ENCODE measurements at places on chromosomes 4 and X. TPM values are rescaled to one million over a fixed set of nuclear protein-coding genes. Genes with fewer than 3 reads are reported as not detected.

- DNase-seq, result no peak
These were observed 92.4 kb downstream of the HPGD start for GRCh38 chr4:174429701-174430410.

- no peak for DNase-seq
These were observed 46.5 kb downstream of the MAGEA1 start for GRCh38 chrX:153225438-153226098.

DNA sequence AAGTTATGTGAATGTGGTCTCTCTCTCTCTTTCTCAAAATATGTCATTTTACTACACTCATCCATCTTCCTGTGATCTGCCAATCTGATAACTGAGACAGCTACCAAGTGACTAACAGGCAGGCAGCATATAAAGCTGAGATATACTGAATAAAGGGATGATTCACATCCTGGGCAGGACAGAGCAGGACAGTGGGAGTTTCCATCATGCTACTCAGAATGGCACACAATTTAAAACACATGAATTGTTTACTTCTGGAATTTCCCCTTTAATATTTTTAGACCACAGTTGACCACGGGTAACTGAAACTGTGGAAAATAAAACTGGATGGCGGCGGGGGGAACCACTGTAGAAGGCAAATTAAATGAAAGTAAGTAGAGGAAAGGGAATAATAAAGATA is 58.6 kb upstream of the DCTD start:
- DNase-seq, result no peak

DNA sequence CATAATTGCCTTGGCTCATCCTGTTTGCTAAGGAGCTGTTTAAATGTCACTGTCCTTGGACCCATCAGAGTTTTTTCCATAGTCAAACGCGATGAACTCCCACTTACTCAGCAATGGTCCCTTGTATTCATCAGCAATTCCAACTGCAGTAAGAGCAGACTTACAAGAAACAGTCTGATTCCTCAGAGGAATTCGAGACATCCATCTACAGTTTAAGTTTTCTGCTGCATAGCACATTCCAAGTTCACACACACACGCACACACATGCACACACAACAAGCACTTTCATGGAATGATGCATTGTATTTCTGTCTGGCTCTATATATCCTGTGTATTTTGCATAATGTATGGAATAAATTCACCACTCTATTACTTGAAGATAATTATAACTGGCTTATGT is 32.7 kb upstream of the TMEM150C start:
- no peak for DNase-seq

DNA sequence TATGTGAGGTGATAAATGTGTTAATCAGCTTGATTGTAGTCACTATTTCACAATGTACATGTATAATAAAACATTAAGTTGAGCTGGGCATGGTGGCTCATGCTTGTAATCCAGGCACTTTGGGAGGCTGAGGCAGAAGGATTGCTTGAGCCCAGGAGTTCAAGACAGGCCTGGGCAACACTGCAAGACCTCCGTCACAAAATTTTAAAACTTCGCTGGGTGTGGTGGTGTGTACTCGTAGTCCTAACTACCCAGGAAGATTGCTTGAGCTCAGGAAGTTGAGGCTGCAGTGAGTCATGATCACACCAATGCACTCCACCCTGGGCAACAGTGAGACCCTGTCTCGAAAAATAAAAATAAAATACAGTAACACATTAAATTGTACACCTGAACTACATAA is 20.1 kb downstream of the LYAR start:
- no peak for DNase-seq

DNA sequence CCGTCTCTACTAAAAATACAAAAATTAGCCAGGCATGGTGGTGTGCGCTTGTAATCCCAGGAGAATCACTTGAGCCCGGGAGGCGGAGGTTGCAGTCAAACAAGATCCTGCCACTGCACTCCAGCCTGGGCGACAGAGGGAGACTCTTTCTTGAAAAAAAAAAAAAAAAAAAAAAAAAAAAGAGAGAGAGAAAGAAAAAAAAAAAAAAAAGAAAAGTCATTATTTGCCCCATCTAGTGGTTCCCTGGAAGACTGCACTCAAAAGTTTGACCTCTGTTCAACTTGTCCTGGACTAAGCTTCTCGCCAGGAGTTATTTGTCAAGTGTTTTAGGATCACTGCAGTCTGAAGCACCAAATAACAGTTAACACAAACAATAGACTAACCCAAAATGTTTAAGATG is 45.3 kb upstream of the KCTD8 start:
- no peak for DNase-seq

CPZ gene
- 17.1 TPM for polyA plus RNA-seq

- no peak for DNase-seq
These were observed 28.5 kb upstream of the FGF2 start for GRCh38 chr4:122798101-122798500.

DNA sequence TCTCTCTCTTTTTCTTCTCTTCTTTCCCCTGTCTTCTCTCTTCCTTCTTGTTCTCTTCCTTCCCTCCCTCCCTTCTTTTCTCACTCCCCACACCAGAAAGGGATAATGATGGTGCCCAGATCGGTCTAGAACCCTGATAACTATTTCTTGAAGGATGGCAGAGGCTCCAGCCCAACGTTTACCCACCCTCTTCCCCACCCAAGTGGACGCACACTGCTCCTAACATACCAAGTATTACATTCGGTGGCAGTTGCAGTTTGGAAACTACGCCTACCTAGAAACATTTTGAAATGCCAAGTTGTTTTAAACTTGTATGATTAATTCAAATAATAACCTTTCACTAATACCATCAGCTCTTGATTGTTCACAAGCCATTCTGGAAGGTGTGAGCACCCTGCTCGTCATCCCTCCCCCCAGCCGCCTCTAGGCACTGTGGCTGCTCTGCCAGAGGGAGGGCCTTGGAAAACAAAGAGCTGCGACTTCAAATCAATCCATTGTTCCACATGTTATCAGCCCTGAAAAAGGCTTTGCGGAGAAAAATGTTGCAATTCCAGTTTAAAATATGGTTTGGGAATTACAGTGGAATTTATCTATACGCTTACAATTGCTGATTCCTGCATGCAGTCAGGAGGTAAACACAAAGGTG is 1017.5 kb upstream of the TENM3 start:
- DNase-seq, result no peak

GRCh38 chr4:48008021-48008596 is 8.4 kb downstream of the CNGA1 start:
- no peak for DNase-seq

- DNase-seq, result no peak
These were observed 123.2 kb downstream of the RPS6KA6 start for GRCh38 chrX:84064814-84065213.

NSDHL gene
- polyA plus RNA-seq, result 31.8 TPM

- no peak for DNase-seq
These were observed 17.4 kb downstream of the SORCS2 start for GRCh38 chr4:7209699-7210098.

Measured in right renal cortex interstitium (tissue), 3 donors.